CD14-positive monocyte (primary cell): ENCODE measurements at places on chromosomes 13 and 19.

DNA sequence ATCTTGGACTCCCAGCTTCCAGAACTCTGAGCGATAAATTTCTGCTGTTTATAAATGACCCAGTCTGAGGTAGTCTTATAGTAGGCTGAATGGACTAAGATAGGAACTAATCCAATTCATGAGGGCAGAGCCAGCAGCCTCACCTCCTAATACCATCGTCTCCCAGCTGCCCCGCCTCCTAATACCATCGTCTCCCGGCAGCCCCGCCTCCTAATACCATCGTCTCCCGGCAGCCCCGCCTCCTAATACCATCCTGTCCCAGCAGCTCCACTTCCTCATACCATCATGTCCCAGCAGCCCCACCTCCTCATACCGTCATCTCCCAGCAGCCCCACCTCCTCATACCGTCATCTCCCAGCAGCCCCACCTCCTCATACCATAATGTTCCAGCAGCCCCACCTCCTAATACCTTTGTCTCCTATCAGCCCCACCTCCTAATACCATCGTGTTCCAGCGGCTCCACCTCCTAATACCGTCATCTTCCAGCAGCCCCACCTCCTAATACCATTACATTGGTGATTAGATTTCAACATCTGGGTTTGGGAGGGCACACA is 2.4 kb upstream of the ARGLU1 start:
- DNase-seq, result peak; percentile 52

DNA sequence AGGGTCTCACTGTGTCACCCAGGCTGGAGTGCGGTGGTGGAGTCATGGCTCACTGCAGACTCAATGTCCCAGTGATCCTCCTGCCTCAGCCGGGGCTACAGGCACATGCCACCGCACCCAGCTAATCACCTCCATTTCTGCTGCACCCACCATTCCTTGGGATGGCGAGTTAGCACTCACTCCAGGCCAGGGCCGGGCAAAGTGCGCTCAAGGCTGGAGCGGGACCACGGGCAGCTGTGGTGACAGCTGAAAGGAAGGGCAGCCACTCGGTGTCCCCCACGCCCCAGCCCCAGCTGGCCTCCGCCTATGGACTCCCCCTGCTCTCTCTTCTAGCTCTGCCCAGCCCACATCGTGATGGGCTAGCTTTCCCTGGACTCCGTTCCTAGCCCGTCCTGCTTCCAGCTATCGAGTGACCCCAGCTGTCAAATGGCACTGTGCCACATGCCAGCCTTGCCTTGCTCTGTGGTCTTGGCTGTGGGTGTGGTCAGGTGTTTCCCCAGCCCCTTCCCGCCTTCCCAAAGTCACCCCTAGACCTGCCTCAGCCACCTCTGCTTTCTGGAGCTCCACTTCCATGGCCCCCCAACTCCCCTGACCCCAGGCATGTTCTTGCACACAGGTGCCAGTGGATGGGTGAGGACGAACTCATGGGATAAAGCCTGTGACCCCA is 4.1 kb downstream of the MICOS13 start:
- DNase-seq, result no peak

GRCh38 chr13:93226623-93227279 is at the start of gene GPC6:
Gene GPC6, plus strand, starts transcription at chr13:93226807.
- no peak for DNase-seq

DNA sequence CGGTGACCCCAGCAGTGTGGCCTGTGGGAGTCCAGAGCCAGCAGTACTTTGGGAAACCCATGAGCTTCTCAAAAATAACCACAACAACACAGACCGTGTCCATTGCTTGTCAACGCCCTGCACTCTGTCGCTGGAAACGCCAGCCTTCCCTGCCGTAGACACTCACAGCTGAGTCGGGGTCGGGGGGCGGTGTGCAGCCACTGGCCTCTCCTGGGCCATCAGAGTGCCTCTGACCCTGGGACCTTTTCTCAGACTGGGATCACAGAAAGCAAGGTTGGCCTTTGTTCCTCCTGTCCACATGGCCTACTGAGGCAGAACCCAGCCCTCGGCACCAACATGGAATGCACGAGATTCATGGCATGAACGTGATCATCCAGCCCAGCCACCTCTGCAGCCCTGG is 95.7 kb downstream of the TUBA3C start:
- DNase-seq, result no peak

- no peak for DNase-seq
Observed at GRCh38 chr19:3494051-3494450, 6.4 kb downstream of the DOHH start.

DNA sequence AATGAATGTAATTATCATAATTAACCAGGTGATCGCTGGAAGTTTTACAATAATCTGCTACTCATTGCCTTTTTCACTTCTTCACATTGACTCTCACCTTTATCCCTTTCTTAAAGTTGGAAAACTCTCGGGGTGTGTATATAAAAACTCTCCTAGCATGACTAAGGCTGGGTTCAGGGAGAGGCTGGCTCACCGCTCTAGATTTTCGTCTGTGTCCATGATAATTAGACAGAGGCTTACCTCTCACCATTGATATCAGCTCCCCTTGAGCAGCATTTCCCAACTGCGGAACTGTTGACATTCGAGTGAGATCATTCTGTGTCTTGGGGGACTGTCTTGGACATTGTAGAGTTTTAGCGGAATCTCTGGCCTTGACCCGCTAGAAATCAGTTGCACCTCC is 39.4 kb downstream of the NFIX start:
- DNase-seq, result no peak

- DNase-seq, result peak; percentile 70
Observed at GRCh38 chr19:4523306-4524110, 5.2 kb upstream of the PLIN4 start.

GRCh38 chr13:35764326-35765015 is 288.0 kb upstream of the MAB21L1 start:
- no peak for DNase-seq

- no peak for DNase-seq
Observed at GRCh38 chr13:112719556-112719955, 29.7 kb downstream of the ATP11A start.

GRCh38 chr19:13526552-13526951 is 20.3 kb upstream of the CACNA1A start:
- DNase-seq, result peak; percentile 4

DNA sequence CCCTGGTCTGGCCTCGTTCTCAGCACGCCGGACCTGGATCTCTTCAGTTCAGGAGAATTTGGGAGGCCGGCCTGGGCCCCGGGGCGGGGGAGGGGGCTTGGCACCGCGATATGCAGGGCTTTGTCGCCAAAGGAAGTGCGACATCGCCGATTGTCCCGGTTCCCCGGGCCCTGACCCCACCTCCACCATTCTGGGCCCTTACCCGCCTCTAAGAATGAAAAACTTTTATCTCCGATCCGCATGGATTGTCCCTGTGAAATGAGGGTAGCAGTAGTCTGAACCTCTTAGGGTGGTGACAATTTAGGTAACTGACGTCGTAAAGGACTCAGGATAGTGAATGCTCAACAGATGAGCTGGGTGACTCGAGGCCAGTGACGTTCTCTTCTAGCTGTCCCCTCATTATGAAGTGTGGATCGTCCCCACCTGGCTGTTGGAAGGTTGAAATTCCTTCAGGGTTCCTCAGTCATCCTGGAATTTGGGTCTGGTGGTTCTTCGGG is 650 bp downstream of the DDA1 start:
- no peak for DNase-seq

- DNase-seq, result no peak
Observed at GRCh38 chr19:3830621-3831589, 37.9 kb downstream of the ZFR2 start.

DNA sequence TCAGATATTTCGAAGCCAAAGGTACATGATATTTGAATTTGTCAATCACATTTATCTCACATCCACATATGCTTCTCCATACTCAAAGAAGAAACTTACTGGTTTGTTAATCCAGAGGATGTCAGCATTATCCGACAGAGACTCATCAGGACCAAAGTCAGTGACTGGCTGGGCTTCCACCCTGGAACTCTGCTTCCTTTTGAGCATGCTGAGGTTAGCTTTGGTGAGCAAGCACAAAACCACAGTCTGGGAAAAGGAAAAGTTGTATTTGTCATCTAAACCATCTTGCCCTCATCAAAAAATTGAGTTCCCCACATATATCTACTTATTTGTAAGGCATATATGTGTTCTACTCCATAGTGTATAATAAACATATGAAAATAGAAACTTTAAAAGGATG is 17.4 kb downstream of the NALCN start:
- DNase-seq, result no peak

- DNase-seq, result no peak
Observed at GRCh38 chr19:12970070-12970820, 869 bp downstream of the DAND5 start.

GRCh38 chr13:89361909-89362308 is 1690.7 kb downstream of the SLITRK5 start:
- DNase-seq, result no peak

DNA sequence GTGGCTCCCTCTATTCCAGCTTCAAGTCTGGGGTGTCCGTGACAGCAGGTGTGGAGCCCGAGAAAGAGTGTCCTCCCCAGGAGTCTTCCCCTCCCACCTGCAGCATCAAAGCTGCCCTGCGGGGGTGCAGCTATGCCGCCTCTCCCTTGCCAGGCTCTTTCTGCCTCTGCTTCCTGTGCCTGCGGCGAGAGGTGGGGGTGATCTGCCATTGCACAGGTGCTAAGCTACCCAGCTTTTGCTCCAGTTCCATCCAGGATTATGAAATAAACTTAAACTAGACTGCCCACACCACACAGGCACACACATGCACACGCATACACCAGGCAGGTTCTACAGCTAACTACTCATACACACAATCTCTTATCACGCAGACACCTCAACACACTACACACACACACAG is 104.7 kb upstream of the CLDN10 start:
- DNase-seq, result no peak

DNA sequence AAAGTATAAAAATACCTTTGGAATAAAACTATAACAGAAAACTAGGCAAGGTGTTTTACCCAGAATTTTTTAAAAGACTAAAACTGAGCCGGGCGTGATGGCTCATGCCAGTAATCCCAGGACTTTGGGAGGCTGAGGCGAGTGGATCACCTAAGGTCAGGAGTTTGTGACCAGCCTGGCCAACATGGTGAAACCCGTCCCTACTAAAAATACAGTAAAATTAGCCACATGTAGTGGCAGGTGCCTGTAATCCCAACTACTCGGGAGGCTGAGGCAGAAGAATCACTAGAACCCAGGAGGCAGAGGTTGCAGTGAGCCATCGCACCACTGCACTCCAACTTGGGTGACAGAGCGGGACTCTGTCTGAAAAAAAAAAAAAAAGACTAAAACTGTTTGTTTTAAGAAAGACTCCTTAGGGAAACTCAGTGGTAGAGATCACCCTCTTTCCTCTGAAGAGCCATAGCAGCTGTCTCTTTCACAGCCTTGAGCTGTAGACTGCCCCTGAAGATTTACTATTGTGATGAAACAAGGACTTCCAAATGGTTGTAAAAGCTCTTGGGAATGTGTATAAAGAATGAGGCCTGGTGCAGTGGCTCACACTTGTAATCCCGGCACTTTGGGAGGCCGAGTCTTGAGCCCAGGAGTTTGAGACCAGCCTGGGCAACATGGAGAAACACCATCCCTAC is 14.7 kb upstream of the KCTD4 start:
- DNase-seq, result no peak

GRCh38 chr19:38642176-38642575 is 5.3 kb upstream of the ACTN4 start:
- DNase-seq, result no peak

DNA sequence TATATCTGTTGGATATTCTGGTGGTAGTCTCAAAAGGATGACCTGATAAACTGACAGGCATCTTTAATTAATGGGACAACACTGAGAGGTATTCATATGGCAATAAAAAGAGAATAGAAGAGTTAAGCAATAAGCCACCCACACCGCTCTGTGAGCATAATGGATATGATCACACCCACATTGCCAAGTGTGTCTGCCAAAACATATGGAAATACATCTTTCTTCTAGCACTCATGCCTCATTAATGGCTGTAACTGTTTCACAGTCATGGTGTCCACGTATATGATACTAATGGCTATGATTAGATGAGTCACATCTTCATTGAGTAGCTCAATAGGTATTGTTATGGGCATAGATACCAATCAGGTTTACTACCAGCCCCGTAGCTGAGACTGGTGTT is 13.1 kb downstream of the IGFL3 start:
- no peak for DNase-seq

DNA sequence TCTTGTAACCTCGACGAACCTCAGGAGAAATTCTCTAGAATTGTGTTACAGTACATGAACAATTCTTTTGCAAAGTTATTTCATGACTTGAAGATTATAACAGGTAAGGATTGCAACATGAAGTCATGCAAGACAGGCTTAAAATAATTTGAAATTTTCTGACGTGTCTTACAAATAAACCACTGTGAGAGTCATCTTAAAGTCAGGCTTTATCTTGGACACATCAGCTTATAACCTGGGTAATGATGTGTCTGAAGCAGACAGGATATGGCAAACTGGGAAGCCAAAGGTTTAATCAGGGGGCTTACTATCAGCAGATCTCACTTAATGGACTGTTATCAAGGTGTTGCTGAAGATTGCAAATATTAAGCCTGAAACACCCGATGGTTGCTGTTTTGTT is 407.8 kb downstream of the KLF5 start:
- DNase-seq, result no peak

DNA sequence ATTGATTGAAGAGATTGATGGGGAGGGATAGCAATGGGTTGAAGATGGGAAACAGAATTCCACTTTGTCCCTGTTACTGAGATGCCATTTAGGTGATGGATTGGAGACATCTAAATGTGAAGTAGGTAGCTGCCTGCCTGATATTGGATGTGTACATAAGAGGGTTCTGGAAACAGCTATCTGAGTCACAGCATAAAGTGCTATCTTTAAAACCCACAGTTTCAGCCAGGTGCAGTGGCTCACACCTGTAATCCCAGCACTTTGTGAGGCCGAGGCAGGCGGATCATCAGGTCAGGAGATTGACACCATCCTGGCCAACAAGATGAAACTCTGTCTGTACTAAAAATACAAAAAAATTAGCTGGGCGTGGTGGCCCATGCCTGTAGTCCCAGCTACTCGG is 72.6 kb downstream of the DNAJC3 start:
- DNase-seq, result no peak

DNA sequence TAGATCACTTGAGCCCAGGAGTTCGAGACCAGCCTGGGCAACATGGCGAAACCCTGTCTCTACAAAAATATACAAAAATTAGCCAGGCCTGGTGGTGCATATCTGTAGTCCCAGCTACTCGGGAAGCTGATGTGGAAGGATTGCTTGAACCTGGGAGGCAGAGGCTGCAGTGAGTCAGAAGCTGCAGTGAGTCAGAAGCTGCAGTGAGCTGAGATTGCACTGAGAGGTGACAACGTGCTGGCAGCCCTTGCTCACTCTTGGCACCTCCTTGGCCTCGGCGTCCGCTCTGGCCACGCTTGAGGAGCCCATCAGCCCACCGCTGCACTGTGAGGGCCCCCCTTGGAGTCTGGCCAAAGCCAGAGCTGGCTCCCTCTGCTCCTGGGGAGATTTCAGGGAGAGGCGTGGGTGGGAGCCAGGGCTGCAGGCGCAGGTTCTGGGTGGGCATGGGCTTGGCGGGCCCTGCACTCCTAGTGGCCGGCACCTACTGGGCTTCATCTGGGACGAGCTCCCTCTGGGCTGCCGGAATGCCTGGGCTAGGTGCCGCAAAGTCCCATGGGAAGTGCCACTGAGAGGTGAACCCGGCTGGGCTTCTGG is 39.5 kb upstream of the RPL21 start:
- DNase-seq, result no peak

GRCh38 chr19:57671124-57671895 is 2.6 kb downstream of the ZSCAN4 start:
- no peak for DNase-seq

GRCh38 chr19:53158119-53158656 is 665 bp downstream of the ZNF347 start:
- peak; percentile 11 for DNase-seq
